ENCODE measurements at places on chromosomes 13 and 19.

DNA sequence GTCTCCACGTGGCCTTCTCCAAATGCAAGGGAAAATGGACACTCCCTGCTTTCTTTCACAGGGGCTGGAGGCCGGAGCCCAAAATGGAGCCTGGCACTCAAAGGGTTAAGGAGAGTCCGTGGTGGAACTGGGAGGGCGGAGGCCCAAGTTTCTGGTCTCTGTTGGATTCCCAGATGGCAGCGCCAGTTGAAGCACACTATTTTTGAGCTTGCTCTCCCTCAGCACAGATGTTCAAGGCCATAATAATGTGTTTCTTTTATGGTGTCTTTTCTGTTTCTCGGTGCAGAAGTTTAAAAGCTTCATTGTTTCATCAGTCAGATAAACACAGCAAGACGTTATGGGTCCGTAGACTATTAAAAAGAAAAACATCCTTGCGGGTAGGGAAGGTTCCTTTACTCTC, 67.6 kb downstream of the TNFRSF19 start:
- DNase-seq: no peak

GRCh38 chr19:18053576-18054219, 33.0 kb downstream of the IL12RB1 start:
- DNase-seq: no peak

DNA sequence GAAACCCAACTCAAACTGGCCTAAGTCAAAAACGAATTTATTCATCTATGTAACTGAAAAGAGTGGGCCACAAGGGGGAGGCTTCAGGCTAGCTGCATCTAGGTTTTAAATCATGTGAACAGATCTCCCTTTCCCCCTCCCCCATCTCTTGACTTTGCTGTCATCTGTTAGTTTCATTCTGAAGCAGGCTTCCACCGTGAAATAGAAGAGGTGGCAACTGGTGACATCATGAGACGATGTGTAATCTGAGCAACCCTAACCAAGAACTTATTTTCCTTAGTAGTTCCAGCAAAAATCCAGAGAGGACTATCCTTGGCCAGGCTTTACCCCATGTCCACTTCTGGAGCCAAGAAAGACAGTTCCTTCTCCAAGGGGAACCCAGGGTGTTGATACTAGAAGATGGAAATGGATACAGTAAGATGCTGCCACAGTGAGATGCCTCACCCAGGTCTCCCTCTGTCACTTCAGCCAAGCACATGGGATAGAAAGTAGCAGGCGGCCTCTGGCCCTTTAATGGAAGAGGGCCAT, 9.4 kb downstream of the SAMD4B start:
- DNase-seq: no peak

GRCh38 chr13:24288870-24289269, 20.5 kb upstream of the C1QTNF9 start:
- DNase-seq: no peak

- no peak for DNase-seq
Measured at GRCh38 chr13:98293570-98294142, 116.6 kb upstream of the RNF113B start.

GRCh38 chr13:52961256-52961910, 67.2 kb upstream of the OLFM4 start:
- no peak for DNase-seq

DNA sequence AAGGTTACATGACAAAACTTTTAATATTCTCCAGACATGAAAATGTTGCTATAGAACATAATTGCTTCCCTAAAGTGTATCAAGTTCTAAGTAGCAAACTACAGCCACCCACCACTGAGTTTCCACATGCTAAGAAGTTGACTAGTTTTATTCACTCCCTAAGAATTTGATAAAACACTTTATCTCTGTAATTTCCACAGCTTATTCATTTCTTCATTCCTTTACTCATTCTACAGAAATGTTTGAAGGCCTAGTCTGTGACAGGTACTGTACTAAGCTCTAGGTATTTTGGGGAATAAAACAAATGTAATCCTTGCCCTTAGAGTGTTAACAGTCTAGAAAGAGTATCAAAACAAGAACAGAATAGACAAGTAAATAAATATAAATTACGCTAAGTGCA, 101.8 kb upstream of the DIAPH3 start:
- no peak for DNase-seq

- DNase-seq: no peak
Measured at GRCh38 chr13:50810998-50811397, 32.5 kb downstream of the DLEU7 start.

- DNase-seq: no peak
Measured at GRCh38 chr19:51628153-51628939, 1.9 kb downstream of the SIGLEC5 start.

GRCh38 chr13:22800526-22801401, 380.0 kb upstream of the SGCG start:
- no peak for DNase-seq

DNA sequence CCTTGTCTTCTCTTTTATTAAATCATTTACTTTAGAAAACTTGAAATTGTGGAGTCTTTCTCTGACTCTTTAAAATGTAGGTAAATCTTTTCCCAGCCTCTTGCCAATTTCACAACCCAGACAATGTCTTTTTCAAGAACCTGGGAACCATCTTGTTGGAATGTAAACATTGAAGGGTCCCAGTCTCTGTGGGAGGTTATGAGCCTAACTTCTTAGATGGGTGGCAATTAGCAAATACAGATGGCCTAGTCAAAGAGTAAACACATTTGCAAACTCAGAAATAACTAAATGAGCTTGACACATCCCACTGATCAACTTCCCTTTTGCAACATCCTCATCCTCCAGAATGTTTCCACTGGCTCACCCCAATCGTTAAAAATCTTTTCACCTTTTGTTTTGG, 721.0 kb downstream of the PCDH9 start:
- DNase-seq: no peak

- DNase-seq: no peak
Measured at GRCh38 chr19:53388168-53388567, 6.8 kb upstream of the ZNF765 start.

- no peak for DNase-seq
Measured at GRCh38 chr13:36217456-36217855, 3.1 kb upstream of the SOHLH2 start.

DNA sequence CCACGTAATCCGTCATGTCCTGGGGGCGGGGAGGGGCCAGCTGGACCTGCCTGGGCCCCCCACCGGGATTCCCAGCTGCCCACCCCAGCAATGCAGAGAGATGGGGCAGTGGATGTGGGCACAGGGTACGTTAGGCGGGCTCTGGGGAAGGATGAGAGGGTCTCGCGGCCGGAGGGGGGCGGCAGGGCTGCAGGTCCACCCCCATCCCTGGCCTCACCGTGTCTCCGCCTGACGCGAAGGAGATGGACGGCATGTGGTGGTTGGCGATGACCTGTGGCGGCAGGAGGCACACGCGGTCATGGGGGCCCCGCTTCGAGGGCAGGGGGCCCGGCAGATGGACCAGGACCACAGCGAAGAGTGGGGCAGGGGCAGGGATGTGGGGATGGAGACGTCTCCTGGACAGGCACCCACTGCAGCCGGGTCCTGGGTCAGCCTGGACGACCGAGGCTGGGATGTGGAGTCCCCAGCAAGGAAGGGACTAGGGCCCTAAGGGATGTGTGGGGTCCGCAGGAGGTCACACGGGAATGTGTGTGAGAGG, 24.4 kb downstream of the SHC2 start:
- DNase-seq: no peak

DNA sequence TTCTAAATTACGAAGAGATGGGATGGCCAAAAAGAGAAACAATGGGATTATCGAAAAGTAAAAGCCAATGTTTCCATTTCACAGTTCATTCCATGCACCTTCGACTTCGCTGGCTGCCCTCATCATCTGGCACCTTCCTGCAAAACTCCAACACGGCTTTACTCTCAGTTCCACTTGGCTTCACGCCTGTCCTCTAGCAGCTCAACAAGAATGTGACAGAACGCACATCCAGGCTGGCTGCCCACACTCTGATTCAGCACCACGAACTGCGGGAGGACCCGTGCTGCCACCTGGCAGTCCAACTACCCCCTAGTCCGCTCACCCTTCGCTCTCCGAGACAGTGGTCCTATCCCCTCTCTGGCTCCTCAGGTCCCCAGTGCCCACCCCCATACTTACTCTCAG, 11.7 kb downstream of the ATP7B start:
- DNase-seq: peak; percentile 14

All from MCF 10A (cell line).